ENCODE measurements at places on chromosomes 5 and 9.
A peak's percentile ranks its signal among the peaks of the same experiment; 100 is the strongest.

DNA sequence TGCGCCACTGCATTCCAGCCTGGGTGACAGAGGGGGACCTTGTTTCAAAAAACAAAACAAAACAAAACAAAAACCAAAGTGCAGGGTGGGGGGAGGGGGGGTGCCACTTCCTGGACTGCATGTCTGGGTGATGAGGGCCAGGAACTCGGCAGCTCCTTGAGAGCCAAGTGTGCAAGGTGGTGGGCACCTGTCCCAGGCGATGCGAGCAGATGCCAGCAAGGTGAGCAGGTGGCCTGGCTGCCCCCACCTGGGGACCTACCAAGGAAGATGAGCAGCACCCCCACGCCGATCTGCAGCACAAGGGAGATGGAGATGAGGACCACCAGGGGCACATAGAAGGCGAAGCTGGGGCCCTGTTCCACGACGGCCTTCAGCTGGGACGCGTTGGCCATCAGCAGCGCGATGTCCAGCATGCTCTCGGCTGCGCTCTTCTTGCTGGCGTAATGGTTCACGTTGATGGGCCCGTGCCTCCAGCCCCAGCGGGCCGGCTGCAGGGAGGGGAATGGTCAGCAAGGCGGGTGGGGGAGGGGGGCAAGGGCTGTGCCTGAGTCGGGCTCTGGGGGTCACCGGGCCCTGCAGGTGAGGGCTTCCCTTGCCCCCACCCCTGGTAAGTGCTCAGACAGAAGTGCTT lies 7.8 kb downstream of the NINJ1 start:
- no peak for DNase-seq

- no peak for DNase-seq
Observed at GRCh38 chr9:95669253-95669652, 152.5 kb upstream of the PTCH1 start.

DNA sequence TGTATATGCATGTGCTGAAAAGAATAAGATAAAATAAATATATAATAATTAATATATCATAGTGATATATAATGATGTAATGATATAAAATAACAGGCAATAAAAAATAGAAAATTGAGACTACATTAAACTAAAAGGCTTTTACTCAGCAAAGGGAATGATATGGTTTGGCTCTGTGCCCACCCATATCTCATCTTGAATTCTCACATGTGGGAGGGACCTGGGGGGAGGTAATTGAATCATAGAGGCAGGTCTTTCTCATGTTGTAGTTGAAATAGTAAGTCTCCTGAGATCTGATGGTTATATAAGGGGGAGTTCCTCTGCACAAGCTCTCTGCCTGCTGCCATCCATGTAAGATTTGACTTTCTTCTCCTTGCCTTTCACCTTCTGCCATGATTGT lies 1550.9 kb upstream of the CDH6 start:
- DNase-seq: no peak

GRCh38 chr9:28821240-28821639 lies 1248.0 kb upstream of the C9orf72 start:
- no peak for DNase-seq

- DNase-seq: no peak
Observed at GRCh38 chr9:28197653-28198052, 624.4 kb upstream of the C9orf72 start.

DNA sequence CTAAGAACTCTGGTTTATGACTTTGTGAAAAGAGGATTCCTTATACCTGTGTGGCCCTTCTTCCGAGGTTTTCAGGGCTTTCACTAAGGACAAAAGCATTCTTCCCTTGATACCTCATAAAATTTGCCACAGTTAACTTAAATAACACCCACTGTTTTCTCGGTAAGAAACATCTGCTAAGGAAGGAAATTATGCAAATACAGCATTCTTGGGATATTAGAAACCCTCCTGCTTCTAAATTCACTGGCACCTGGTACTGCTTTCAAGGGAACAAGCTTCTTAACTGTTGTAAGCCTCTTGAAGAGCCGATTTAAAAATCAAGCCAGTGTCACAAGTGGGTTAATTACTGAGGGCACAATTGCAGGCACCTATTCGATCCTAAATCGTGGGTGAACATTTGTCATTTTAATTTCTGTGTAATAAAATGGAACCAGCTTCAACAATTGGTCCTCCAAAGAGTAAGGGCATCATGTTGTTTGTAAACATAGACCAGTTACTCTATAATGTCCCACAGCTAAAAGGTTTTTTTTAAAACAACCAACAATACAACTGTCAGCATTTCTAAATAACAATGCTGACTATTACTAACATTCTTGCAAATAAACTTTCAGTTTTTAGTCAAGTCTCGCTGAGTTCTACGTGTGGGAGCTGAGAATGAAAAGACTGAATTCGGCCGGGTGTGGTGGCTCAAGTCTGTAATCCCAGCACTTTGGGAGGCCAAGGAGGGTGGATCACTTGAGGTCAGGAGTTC lies 26.6 kb downstream of the AK3 start:
- no peak for DNase-seq

- no peak for DNase-seq
Observed at GRCh38 chr9:116349684-116350083, 196.1 kb downstream of the PAPPA start.

- no peak for DNase-seq
Observed at GRCh38 chr5:127950707-127951391, 132.7 kb upstream of the SLC12A2 start.

DNA sequence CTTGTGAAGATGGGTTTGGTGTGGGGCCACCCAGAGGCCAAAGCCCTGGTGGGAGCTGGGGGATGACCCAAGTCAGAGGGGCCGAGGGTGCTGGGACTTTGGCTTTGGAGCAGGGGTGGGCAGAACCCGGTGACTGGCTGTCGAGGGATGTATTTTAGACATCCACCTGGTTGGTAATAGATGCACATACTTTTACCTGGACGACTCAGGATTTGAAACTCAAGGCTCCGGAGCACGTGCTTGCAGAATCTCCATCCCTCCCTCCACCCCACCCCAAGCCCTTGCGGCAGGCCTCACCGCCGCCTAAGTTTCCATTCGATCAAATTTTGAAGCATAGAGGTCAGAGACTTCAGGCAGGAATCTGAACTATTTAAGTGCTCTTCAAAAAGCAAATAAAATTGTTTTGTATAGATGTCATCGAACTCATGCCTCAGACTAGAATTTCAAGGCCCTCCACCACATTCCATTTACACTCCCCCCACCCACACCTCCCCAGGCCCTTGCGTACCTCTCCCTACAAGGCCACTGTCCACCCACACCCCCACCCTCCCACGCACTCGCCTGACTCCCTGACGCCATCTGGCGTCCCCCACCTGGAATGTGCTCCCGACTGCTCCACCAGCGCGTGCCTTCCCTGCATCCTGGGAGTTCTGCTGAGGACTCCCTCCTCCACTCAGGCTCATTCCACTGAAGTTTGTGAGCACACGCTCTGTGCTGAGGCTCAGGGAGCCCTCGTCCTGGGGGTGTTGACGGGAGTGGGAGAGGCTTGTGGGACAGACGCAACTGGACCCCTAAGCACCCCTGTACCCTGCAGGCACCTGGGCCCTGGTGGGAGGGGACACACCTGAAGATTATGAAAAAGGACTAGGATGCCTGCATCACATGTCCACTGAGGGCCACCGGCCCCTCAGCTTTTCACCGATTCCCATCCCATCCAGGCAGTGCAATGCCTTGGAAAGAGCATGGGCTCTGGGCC lies 56.4 kb upstream of the RPL26L1 start:
- no peak for DNase-seq

DNA sequence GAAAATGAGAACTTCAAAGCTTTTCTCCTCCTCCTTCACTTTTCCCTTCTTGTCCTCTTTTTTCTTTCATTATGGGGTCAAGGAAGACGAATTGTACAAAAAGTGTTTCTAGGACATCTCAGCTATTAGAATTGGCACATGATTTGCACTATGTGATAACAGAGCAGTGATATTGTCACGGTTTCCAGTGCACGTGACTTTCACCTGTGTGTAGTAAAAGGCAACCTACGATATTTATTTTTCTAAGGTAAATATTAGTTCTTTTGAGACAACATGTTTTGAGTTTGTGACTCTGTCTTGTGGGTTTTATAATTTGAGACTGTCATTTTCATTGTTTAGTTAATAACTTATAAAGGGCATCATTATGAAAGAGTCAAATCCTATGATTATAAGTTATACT lies 213.1 kb downstream of the PSAT1 start:
- DNase-seq: no peak

GRCh38 chr5:139393497-139394122 lies 1.3 kb downstream of the PROB1 start:
- no peak for DNase-seq

- DNase-seq: no peak
Observed at GRCh38 chr9:27638716-27639115, 65.4 kb upstream of the C9orf72 start.

DNA sequence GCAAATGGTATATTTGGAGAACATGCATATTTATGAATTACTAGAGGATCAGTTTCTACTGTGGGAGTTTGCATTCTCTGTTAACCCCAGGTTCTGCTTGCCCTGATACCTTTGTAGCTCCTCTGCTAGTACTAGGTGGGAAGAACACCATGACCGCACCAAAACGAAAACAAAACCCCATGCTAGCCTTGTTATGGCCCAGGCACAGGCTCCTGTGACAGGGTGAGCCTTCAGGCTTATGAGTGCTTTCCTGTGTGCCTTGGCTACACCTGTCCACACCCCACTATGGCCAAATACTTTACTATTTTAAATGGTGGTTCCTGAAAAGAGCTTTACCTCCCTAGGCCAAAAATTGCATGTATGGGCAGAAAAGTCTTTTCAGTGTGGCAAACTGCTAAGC lies 94.8 kb downstream of the PPIC start:
- DNase-seq: no peak

DNA sequence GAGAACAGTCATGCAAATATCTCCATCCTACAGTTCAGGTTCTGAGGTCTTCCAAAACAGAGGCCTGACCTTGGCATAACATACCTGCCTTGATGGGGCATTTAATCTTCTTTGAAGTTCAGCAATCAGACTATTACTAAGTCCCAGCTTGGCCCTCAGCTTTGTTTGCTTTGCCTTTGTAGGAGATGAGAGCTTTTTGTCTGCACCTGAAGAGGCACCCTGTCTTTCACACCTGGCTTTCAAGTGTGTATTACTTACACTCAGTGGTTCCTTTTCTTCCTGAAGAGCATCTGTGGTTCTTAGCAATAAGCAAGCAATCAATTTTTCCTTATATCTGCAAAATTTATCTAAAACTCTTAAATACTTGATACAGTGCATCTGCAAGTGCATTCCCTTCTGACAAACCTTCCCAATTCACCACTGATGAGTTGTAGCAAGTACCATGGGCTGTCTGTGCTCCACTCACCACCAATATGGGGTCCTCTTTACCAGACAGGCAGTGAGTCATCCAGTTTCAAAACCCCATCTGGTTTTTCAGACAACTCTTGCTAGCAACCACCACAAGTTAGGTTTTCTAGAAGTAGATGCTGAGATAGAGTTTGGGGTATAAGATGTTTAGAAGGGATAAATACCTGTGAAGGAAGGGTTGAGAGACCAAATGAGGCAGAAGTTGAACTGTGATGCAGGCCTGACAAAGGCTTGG lies 100.2 kb downstream of the HINT1 start:
- DNase-seq: peak; percentile 39

GRCh38 chr9:35757226-35757891 lies 3.3 kb upstream of the MSMP start:
- DNase-seq: peak; percentile 50

DNA sequence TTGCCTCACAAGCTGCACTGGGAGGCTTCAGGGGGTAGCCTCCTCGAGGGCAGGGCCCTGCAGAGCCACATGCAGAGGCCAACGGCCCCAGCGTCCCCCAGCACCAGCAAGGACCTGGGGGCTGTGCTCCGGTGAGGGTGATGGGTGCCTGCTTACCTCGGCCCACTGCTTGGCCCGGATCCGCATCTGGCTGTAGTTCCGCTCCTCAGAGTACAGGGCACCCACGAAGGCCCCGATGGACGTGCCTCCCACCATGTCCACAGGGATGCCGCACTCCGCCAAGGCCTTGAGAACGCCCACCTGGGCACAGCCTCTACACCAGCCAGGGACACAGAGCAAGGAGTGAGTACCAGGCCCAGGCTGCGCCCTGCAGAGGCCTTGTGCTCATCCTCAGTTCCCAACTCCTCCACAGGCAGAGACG lies 8.0 kb upstream of the NSMF start:
- no peak for DNase-seq

GRCh38 chr5:55578771-55579170 lies 44.0 kb upstream of the PLPP1 start:
- no peak for DNase-seq

GRCh38 chr5:99646011-99646647 lies 717.3 kb upstream of the CHD1 start:
- DNase-seq: no peak

DNA sequence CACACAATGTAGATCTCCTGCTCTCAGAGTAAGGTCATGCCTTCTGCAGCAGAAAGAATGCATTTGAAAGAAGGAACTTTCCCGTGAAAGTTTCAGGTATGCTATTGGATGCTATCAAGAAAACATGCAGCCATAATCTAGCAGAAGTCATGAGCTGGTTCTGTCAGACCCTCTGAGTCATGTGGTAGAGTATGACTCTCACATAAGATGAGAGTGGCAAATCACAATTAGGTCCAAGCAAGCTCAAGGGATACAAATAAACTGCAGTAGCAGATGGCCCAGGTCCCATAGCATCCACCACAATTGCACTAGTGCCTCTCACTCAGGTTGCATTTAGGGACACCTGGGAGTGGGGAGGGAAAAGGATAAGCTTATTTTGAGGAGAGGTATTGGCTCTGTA lies 292.8 kb downstream of the ASTN2 start:
- no peak for DNase-seq

DNA sequence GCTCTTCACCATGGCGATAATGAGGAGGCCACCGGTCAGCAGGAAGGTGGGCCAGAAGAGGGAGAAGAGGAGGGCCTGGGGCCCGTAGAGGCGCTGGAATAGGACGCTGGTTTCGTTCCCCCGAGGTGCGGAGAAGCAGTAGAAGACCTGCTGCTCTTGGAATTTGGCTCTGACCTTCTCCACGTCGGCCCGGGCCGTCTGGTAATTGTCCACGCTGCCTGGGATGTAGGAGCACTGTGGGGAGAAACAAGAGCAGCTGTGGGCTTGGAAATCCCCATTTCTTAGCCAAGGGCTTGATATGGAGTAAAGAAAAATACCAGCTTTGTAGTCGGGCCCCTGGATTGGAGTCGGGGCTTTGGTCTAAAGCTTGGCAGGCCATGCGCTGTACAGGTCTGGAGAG lies 10.4 kb downstream of the KCNMB1 start:
- no peak for DNase-seq

- DNase-seq: no peak
Observed at GRCh38 chr9:111900151-111900857, 3.7 kb downstream of the UGCG start.

All from activated CD4-positive, alpha-beta T cell treated with anti-CD3 and anti-CD28 coated beads, Interleukin-2, Interleukin-6, amounts not matched to agents 100 ng/mL and 50 ng/mL, durations not matched to agents 16 hours and 8 hours (primary cell).